ENCODE measurements at places on chromosomes 12 and 14. TPM values are rescaled to one million over a fixed set of nuclear protein-coding genes. Genes with fewer than 3 reads are reported as not detected.

DNA sequence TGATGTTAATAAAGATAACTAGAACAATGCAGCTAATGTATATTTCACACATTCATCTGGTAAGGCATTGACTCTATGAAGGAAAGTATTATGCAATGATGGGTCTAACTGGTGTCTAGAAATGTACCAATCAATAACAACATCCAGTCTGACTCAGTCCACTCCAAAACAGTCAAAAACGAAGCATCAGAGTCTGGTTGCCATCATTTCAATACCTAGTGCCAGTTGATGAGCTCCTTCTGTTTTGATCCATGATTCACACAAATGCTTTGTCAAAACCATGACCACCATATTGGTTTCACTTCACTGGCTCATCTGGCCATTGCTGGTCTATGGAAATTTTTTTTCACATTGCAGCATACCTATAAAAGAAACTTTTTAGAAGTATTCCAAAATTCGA, 747.2 kb upstream of the TMEM132C start:
- no peak overlapping the region for H3K4me3 ChIP-seq
- DNase-seq = no peak
- H3K4me1 ChIP-seq = no peaks in the 10 kb centered on the region
- no peaks in the 10 kb centered on the region for H3K27me3 ChIP-seq

DNA sequence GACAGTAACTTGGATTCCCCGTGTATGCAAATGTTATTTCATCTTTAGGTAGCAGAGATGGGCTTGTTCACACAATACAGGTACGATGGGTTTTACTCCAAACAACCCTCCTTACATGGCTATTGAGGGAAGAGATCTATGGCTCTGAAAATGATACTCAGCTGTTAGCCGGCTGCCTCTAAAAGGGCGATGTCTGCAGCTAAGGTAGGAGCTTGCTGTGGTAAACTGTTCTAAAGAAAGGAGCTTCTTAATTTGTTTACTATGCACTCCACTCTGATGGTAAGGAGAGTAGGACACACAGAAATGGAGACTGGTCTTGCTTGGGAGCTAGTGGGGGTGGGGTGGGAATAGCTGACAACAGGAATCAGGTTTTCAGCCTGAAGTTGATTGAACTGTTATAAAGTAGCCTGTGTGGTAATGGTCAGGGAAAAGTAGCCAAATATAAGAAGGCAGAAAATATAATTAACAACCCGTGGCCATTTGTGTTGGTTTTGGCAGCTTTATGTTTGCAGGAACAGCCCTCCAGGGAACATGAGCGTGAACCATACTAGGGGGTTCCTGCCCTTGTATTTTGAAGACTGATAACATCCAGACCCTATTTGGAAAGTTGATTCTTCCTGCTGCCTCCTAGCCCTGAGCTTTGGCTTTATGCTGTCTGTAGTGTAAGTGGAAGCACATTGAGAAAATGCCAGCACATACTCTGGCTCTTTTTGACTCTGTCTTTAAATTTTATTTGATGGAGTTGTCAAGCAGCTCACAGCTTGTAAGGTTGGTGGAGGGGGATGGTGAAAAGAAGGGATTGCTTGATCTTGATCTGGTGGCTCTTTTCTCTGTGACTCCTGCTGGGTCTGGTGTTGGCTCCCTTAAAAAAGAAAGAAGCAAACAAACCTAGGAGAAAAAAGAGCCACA, 929.8 kb downstream of the DIO2 start:
- H3K27ac ChIP-seq = no peak overlapping the region
- H3K36me3 ChIP-seq = no peaks in the 10 kb centered on the region
- H3K4me3 ChIP-seq = no peak overlapping the region
- H3K27me3 ChIP-seq = peaks cover 39% of the 10 kb centered on the region
- DNase-seq = no peak
- no peaks in the 10 kb centered on the region for H3K4me1 ChIP-seq

GRCh38 chr12:47022296-47022695, 57.1 kb upstream of the PCED1B start:
- peaks cover 4% of the 10 kb centered on the region for H3K4me1 ChIP-seq
- no peak overlapping the region for H3K27ac ChIP-seq
- peaks cover 10% of the 10 kb centered on the region for H3K27me3 ChIP-seq

DNA sequence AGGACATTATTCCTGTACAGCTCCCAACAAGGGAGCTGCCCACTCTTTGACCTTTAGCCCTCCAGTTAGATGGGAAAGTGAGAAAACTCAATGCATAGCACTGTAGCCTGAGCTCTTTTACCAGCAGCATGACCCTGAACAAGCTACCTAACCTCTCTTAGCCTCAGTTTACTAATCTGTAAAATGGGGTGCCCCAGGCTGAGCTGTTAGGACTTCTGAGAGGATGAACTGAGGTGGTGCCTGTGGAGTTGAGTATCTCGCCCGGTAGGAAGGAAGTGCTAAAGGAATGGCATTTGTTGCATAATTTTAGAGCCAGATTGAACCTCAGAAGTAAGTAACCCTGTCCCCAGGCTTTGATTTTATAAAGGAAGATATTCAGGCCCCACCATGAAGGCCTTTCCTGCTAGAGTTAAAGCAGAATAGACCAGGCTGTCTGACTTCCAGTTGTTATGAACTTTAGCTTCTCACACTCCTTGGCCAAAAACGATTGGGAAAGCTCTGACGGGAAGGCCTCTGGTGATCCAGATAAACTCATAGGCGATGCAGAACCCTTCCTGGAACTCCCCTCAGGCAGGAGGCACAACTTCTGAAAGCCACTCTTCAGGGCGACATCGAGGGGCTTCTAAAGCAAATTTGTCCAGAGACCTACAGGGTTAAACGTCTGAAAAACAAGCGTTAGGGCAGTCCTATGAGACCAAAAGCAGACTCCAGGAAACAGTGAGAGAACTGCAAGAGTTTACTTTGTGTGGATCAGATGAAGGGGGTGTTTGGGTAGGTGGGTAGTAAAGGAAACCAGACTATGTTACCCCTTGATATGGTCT, 2.5 kb upstream of the SERPINA10 start:
- no peaks in the 10 kb centered on the region for H3K4me1 ChIP-seq
- H3K4me3 ChIP-seq = no peak overlapping the region
- DNase-seq = no peak
- no peak overlapping the region for H3K27ac ChIP-seq
- peaks cover 5% of the 10 kb centered on the region for H3K27me3 ChIP-seq
- H3K36me3 ChIP-seq = no peaks in the 10 kb centered on the region

- no peak overlapping the region for H3K27ac ChIP-seq
- no peak for DNase-seq
- H3K4me3 ChIP-seq = no peak overlapping the region
- H3K4me1 ChIP-seq = no peaks in the 10 kb centered on the region
- H3K27me3 ChIP-seq = no peaks in the 10 kb centered on the region
- no peaks in the 10 kb centered on the region for H3K36me3 ChIP-seq
These were observed 146.8 kb upstream of the KITLG start for GRCh38 chr12:88726806-88727720.

GRCh38 chr12:139585-139984, 73.0 kb downstream of the IQSEC3 start:
- no peak overlapping the region for H3K27ac ChIP-seq
- peak overlapping the region; percentile 74 for H3K4me3 ChIP-seq

DNA sequence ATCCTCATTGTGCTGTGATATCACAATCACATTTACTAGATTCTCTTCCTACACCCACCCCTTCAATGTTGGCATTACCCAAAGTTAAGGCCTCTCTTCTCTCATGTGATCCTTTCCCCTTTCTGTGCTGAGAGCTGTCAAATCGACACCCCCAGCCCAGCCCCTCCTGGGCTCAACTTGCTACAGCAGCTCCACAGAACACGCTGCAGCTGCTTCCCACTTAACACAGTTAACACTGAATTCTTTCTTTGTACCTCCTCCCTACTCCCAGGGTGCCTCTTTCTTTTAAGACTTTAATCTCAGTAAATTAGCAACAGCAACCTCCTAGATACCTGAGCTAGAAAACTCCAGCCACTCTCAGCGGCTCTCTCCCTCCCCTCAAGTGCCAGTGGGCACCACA, 17.8 kb downstream of the SPTB start:
- H3K27me3 ChIP-seq = peaks cover 13% of the 10 kb centered on the region
- no peaks in the 10 kb centered on the region for H3K36me3 ChIP-seq
- H3K4me1 ChIP-seq = no peaks in the 10 kb centered on the region
- H3K4me3 ChIP-seq = no peak overlapping the region

DNA sequence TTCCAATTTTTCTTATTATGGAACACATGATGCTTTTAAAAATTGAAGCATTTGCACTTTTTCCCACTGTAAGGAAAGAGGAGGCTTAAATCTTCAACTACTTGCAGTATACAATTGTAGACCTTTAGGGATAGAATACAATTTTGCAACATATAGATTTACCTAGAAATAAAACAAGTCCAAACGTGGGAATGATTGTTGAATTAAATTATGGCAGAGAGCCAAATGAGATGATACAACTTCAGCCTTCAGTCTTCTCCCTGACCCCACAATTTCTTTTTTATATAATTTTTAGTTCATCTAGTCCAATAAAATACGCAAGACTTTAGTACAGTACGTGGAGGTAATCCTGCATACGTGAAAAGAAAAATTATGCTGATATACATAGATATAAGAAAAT, 666.5 kb downstream of the SLC16A7 start:
- H3K27me3 ChIP-seq = no peaks in the 10 kb centered on the region
- H3K4me1 ChIP-seq = no peaks in the 10 kb centered on the region
- no peak overlapping the region for H3K27ac ChIP-seq
- no peak overlapping the region for H3K4me3 ChIP-seq
- no peak for DNase-seq
- H3K36me3 ChIP-seq = no peaks in the 10 kb centered on the region

DNA sequence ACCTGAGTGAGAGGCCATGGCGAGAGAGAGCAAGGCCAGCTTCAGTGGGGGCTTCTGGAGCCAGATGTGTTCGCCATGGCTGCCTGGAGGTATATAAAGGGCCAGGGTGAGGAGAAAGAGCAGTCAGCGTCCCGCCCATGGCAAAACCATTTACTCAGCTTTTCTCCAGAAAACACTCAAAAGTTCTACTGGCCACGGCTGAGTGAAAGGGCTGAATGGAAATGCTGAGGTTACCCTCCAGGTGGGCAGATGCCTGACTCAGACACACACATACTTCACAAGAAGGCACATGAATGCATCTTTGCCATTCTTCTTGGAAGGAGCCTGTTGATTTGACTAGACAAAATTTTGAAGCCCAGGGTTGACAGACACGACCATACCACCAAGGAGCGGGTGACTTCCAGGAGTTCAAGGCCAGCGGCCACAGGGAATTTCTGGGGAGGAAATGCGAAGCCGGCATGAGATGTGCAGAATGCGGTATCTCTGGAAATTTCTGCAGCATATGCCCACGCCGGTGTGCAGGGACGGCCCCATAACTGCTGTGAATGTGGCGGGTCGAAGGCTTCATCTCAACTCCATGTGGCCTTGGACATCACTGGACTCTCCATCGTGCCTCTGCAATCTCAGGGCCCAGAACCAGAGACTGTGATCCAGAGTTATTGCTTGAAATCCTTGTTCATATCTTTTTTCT, at the start of gene IL31:
IL31 (minus strand) TSS at position 67 of the 691 bp plus-strand sequence; CDS start at position 18, 49 bp downstream.
- peak; percentile 42 for DNase-seq
- no peaks in the 10 kb centered on the region for H3K27me3 ChIP-seq
- no peak within 1 kb of the TSS for H3K27ac ChIP-seq
- H3K4me1 ChIP-seq = peaks cover 5% of the 10 kb centered on the region
- no peaks in the 10 kb centered on the region for H3K36me3 ChIP-seq

DNA sequence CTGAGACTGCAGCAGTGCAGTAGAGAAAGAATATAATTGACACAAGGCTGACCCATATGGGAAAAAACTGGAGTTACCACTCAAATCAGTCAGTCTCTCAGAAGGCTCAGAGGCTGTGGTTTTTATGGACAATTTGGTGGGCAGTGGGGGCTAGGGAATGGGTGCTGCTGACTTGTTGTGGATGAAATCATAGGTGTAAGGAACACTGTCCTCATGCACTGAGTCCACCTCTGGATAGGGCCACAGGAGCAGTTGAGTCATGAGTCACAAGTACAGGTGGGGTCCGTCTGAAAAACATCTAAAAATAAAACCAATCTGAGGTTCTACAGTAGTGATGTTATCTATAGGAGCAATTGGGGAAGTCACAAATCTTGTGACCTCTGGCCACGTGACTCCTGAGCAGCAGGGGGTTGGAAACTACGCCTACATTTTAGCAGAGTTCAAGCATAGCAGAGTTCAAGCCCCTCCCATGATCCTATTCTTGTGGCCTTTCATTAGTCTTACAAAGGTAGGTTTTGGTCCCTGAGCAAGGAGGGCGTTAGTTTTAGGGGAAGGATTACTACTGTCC, 18.1 kb upstream of the SGPP1 start:
- peaks cover 7% of the 10 kb centered on the region for H3K4me1 ChIP-seq
- no peak overlapping the region for H3K4me3 ChIP-seq
- no peaks in the 10 kb centered on the region for H3K36me3 ChIP-seq
- no peak overlapping the region for H3K27ac ChIP-seq
- H3K27me3 ChIP-seq = no peaks in the 10 kb centered on the region
- peak; percentile 46 for DNase-seq

GRCh38 chr12:58765076-58765475, 155.2 kb downstream of the LRIG3 start:
- no peak overlapping the region for H3K4me3 ChIP-seq
- no peak overlapping the region for H3K27ac ChIP-seq
- no peaks in the 10 kb centered on the region for H3K4me1 ChIP-seq
- no peaks in the 10 kb centered on the region for H3K36me3 ChIP-seq
- no peaks in the 10 kb centered on the region for H3K27me3 ChIP-seq

DNA sequence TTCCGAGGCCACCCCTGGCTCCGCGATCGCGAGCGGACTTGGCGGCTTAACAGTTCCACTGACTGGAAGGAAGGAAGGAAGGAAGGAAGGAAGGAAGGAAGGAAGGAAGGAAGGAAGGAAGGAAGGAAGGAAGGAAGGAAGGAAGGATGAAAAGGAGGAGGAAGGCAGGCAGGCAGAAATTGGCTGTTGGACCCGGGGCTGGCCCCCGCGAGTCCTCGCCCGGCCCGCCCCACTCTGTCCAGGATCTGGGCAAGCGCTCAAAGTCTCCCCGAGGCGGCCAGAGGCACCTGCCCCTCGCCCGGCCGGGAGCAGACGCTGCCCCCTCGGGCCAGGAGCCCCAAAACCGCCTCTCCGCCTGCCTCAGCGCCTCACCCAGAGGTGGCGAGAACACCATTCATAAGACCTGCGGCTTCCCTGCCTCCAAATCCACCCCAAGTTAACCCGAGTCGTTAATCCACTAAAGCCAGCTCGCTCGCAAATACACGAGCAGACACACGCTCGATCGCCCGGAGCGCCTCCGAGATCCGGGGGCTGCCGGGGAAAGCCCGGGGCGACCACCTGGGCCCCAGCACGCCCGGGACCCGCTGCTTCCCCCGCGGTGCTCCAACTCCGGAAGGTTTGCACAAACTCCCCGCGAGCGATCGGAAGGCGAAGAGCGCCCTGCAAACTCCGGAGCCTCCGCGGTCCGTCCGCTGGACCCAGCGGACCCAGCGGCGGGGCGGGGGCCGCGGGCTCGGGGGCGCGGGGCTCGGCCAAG, 844 bp downstream of the DPF3 start:
- H3K27ac ChIP-seq = no peak overlapping the region
- H3K36me3 ChIP-seq = no peaks in the 10 kb centered on the region
- peak; percentile 41 for DNase-seq
- peaks cover 56% of the 10 kb centered on the region for H3K27me3 ChIP-seq

GRCh38 chr12:779745-780734, 27.7 kb downstream of the WNK1 start:
- H3K36me3 ChIP-seq = peaks cover 13% of the 10 kb centered on the region
- peak overlapping the region; percentile 52 for H3K27ac ChIP-seq
- DNase-seq = no peak
- no peaks in the 10 kb centered on the region for H3K27me3 ChIP-seq

RD3L gene
- total RNA-seq = not detected

KCNA5 gene
- total RNA-seq = not detected

RARG gene
- total RNA-seq = 20.3 TPM

DIO2 gene
- total RNA-seq = not detected

AQP6 gene
- not detected for total RNA-seq

TSHR gene
- 0.31 TPM for total RNA-seq

ANO2 gene
- total RNA-seq = not detected

Measured in activated CD8-positive, alpha-beta T cell treated with anti-CD3 and anti-CD28 coated beads for 36 hours (primary cell).